ENCODE measurements at places on chromosomes 5 and 9. TPM values are rescaled to one million over a fixed set of nuclear protein-coding genes. Genes with fewer than 3 reads are reported as not detected.

DNA sequence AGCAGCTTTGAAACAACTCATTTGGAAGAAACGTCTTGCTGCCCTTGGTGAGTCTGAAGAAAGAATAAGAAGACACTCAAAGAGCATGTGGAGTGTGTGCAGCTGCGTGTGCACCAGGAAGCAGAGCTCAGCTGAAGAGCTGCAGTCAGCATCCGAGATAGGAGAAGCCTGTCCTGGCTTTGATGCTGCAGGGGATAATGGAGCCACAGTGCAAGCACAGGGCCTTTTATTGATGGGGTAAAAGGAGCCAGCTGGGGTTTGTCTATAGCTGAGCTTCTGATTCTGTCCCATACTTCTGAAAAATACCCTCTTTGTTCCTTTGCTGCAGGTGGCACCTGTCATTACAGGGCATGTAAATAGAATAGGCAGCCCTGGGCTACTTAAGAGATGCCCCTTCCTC is 375.7 kb upstream of the ZNF462 start:
- no peak for DNase-seq

- DNase-seq = no peak
Observed at GRCh38 chr5:173205916-173206315, 29.1 kb downstream of the NKX2-5 start.

DNA sequence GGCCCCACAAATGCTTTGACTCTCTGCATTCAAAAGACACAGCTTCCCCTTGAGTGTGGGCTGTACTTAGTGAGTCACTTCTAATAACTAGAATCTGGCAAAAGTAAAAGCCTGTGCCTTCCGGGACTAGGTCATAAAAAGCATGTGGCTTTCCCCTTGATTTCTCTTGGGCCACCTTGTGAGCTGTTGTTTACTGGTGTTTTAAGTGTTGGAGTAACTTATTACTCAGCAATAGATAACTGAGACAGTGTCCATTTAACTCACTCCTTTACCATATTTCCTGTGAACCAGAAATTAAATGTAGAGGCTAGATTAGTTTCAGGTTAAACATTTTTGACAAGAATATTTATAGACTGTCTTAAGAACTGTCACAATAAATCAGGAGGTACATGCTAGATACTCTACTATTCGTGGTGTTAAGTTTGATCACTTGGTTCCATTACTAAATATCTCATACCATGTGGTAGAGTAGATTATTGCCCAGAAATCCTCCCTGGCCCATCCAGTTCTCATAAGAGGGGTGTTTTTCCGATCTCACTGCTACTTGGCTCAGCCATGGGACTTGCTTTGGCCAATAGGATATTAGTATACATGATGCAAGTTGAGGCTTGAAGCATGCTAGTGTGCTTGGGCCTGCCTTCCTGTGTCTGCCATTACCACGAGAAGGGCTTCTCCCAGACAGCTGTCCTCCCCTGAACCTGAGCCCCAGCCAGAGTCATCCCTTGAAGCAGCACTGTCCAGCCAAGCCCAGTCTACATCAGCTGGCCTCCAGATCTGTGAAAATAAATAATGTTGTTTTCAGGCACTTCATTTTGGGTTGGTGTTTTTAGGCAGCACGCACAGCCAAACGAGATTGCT is 10.4 kb upstream of the CMBL start:
- DNase-seq = no peak

DNA sequence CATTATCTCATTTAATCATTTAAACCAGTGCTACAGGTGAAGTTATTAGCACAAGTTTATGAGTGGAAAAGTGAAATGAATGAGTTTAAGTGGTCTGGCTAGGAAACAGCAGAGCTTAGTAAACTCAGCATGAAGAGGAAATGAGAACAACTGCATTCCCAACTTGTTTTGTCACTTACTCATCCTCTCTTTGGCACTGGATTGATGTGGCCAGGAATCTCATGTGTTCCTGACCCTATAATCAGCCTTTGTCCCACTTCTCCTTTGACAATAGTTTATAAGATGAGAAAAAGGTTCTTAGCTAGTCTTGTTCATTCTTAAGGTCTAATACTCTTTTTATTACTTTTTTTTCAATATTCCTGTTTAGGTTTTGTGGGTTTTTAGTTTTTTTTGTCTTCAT is 559.2 kb upstream of the TLE4 start:
- no peak for DNase-seq

DNA sequence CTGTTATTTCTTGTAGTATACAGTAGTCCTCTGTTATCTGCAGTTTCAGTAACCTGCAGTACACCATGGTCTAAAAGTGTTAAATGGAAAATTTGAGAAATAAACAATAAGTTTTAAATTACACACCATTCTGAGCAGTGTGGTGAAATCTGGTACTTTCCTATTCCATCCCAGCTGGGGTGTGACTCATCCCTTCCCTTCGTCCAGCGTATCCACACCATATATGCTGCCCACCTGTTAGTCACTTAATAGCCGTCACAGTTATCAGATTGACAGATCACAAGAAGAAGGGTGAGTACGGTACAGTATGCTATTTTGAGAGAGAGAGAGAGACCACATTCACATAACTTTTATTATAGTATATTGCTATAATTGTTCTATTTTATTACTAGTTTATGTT is 28.9 kb downstream of the FAM151B start:
- peak; percentile 90 for DNase-seq

DNA sequence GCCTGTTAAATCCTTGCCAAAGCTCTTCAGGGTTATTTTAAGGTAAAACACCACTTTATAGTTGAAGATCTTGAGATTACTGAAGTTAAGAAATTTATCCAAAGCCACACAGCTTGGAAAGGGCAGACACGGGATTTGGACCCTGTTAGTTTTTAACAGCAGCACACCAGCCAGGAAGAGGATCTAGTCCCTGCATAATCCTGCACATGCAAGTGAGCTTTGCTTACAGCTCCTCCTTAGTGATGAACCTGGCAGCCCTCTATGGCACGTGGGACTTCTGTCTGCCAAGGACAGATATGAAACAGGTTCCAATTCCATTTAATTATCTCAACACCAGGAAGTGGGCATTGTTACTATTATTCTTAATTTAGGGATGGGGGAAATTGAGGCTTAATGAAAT is 108.7 kb downstream of the TRIM32 start:
- no peak for DNase-seq

DNA sequence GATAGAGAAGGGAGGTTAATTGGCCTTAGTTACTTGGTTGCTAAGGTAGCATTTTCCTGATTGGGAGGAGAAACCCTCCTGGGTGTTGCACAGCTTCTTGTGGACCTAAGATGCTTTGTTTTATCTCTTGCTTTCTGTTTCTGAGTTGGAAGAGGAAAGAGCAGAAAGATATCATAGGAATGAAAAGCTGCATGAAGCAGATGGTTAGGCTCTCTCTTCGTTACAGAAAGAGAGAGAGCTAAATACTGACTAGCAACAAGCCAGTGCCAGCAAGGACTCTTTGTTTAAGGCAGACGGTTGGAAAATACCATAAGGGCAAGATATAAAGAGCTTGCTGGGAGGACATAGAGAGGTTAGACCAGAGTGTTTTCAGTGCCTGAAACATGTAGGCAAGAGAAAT is 103.1 kb downstream of the ATG10 start:
- no peak for DNase-seq

DNA sequence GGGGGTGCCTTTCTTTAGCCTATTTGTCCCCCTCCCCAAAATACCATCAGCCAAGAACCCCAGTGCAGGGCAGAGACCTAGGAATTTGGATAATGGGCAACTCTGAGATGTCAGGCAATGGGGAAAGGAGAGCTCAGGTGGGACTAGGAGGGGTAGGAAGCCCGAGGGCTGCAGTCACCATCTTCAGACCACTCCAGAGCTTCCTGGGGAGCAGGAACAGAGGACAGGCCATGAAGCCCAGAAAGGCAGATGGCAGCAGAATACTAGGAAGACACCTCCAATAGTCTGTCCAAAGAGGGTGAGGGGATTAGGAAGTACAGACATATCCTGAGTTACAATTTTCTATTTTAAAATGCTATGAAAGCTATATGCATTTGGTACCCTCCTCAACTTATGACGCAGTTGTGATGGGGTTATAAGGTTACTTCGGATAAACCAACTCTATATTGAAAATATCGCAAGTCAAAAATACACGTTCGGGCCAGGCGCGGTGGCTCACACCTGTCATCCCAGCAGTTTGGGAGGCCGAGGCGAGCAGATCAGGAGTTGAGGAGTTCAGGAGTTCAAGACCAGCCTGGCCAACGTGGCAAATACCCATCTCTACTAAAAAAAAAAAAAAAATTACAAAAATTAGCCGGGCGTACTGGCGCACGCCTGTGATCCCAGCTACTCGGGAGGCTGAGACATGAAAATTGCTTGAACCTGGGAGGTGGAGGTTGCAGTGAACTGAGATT is 34.6 kb upstream of the IL17B start:
- DNase-seq = no peak

GRCh38 chr9:72734631-72735030 is 213.2 kb downstream of the TMC1 start:
- no peak for DNase-seq

DNA sequence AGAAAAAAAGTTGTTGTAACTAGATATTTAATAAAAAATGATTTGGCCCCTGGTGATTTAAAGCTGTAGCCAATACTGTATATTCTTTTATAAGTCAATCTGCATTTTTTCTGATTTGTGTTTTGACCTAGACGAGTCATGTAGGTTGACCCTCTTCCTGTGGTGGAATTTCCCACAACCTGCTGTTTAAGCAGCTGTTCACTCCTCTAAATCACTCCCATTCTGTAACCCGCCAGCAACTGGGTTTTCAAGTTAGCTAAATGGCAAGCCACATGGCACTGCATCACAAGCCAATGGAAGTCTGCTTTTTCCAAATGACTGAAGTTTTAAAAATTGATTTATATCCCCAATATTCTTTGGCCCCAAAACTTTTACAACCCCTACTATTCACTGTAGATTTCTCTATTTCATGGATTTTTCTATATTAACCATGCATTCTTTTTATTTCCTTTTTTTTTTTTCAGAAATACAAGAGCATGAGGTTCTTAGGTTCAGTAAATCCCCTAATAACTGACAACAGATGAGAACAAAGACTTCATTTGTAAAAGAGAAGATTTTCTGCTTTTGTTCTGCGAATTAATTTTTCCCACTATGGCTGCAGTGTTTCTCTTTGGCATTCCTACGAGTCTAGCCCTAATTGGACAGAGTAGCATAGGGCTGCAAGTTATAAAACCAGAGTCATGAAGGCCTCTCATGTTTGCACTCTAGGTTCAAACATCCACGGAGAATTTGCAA is 184.5 kb upstream of the TLE4 start:
- DNase-seq = no peak

- no peak for DNase-seq
Observed at GRCh38 chr9:71544464-71544863, 223.8 kb downstream of the CEMIP2 start.

DNA sequence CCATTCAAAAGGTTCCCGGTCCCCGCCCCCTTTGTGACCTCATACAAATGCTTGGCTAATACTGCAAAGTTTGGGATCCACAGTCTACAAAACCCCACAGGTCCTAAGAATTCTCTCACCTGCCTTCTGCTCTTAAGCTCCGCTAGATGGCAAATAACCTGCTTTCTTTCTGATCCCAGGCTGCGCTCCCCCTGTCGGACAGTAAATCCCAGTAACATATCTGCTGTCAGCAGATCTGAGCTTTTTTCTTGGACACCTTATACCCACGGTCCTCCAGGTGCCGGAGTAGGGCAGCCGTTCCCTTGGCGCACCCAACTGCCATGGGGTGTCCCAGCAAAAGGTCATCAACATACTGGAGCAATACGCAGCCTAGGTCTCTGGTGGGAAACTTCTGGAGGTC is 39.0 kb upstream of the PPP1R26 start:
- DNase-seq = no peak

DNA sequence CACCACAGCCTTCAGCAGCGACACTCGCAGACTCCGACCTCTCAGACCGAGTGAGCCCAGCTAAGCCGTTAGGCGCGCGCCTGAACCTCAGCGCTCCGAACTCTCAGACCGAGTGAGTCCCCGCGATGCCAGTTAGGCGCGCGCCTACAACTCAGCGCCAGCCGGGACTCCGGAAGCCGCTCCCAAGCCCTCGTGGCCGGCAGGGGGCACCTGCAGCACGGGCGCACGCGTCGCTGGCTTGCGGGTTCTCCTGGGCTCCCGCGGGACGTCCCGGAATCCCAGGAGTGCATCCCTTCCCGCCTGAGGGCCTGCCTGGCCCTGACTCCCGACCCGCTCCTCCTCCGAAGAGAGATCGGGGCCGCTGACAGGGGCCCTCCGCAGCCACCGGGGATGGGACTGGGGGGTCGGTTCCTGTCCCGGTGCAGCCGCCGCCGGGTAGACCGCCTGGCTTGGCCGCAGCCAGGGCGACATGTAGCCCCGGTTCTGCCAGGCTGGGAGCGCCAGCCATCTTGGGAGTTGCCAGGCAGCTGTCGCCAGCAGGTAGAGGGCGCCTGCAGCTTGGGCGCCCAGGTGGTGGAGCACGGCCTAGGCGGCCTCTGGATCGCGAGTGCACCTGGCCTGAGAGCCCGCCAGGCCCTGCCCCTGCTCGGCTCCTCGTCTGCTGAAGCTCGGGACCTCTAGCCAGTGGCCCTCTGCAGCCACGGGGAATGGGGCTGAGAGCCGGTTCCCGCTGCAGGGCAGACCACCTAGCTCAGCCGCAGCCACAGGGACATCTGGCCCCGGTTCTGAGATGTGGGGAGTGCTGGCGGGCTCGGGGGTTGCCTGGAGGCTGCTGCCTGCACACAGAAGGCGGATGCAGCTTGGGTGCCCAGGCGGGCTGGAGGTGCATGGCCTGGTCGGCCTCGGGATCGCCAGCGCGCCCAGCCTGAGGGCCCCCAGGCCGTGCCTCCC is at the start of gene ANKRD18A:
Gene ANKRD18A (minus strand): TSS at position 114 of the 951 bp plus-strand sequence. CDS start 311 bp downstream, outside the sequence.
- peak; percentile 70 for DNase-seq

- no peak for DNase-seq
Observed at GRCh38 chr9:29282121-29282520, 1708.8 kb upstream of the C9orf72 start.

DNA sequence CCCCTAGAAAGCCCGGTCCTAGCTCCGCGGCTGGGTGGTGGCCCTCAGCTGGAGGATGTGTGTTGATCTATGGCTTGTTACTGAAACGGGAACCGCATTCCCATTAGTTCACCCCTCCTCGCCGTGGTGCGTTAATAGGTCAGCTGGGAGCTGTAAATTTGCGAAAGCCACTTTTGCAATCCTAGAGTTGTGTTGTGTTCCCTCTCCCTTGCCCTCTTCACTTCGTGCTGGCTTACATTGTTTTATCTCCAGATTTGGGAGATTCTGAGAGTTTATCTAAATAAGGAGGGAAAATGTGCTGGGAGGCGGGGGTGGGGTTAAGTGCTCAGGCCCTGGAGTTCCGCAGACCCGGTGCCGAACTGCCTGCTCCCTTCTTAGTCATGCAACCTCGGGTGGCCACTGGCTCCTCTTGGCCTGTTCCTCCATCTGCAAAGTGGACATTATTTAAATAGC is 62.8 kb downstream of the HMCN2 start:
- no peak for DNase-seq

Gene TAF11L10
- total RNA-seq = not detected

Gene NSUN2
- 50.0 TPM for total RNA-seq

Gene ANKRD55
- total RNA-seq = not detected

Gene ANKRD34B
- total RNA-seq = 1.5 TPM

Gene MAMDC2
- 12.2 TPM for total RNA-seq

Gene RPL35
- 3,310 TPM for total RNA-seq

Gene TYRP1
- not detected for total RNA-seq

Gene ITGA2
- total RNA-seq = 62.0 TPM

Gene PRDM9
- total RNA-seq = not detected

Gene IRX4
- total RNA-seq = 0.92 TPM

Gene SLC6A18
- total RNA-seq = not detected
